ENCODE measurements at places on chromosomes 11 and 22.
A peak's percentile ranks its signal among the peaks of the same experiment; 100 is the strongest.

GRCh38 chr11:33761471-33761870 is 12.8 kb downstream of the FBXO3 start:
- DNase-seq, result no peak

- no peak for DNase-seq
Measured at GRCh38 chr11:14972581-14973495, 687 bp upstream of the CALCA start.

DNA sequence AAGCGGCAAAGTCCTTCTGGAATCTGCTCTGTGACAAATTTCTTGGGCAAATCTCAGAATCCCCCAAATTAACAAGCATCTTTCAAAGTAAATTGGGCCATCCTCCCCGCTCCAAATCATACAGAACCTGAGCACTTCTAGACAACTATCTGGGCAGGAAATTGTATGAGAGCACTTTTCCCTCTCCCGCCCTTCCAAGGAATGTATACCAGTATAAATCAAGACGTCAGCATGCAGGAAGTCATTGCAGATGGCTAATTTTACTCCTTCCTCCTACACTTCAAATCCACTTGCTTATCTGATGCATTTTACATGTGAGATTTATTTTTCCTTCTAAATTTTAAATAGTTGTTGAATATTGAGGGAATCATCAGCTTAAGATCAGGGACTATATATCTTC is 52.1 kb downstream of the NTM start:
- no peak for DNase-seq

- peak; percentile 64 for DNase-seq
Measured at GRCh38 chr11:76208438-76209374, 2.4 kb upstream of the WNT11 start.

GRCh38 chr22:34966980-34967565 is 98.9 kb upstream of the ISX start:
- no peak for DNase-seq

DNA sequence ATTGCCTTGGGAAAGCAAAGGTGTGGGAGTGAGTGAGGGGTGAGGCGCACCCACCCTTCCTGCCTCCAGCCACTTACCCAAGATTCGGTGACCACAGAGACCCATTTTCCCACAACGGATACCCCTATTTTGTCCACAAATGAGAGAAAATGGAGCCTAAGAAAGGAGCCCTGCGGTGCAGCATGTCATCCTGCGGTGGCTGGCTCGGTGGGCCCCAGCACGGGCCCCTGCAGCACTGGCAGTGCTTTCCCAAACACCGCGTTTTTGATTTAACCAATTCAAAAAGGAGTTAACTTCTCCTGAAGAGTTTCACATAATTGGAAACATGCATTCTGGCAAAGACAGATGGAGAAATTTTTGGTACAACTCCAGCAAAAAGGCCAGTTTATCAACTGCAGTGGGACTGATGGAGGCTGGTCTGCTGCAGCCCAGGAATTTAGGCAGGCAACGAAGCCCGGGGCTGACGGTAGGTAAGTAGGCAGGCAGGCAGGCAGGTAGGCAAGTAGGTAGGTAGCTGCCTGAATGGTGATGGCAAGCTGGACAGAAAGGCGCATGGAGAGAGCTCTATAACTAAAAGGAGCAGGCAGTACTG is 84.2 kb downstream of the FDX1 start:
- DNase-seq, result no peak

DNA sequence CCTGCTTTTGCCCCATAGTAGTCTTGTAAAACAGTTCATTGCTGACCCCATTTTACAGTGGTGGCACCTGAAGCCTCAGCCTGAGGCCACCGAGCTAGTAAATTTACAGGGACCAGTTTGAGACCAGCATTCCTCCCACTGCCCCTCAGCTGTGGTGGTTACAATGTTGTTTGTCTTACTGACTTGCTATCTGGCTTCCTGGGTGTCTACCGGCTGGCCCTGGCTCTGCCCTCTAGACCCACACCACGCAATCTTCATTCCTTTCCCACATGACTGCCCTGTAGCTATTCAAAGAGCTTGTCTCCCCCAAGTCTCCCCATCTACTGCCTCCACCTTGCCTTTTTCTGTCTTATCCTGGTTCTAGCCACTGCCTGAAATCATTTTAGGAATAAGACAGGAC is 20.8 kb downstream of the PIK3IP1 start:
- no peak for DNase-seq

Measured in stimulated activated CD4-positive, alpha-beta T cell treated with anti-CD3 and anti-CD28 coated beads, Interleukin-1b, Interleukin-23, amount 100 ng/mL, for 1 hour (primary cell).